ENCODE measurements at places on chromosomes 2 and 18.

DNA sequence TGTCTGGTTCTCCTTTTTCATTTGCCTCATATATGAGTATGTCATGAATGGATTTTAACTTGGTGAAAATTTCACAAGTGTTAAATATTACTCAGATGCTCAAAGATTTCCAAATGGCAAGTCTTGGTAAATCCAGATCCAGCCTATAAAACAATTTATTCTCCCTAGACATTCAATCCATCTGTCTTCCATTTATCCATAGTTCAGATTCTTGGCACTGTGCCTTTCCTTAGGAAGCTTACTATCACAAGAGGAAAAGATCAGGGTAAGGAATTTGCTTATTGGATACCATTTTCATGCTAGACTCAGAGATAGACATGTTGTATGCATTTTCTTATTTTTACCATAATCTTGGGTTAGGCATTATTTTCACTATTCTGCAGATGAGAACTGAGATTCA is 72.5 kb upstream of the LRRTM1 start:
- no peak for DNase-seq

GRCh38 chr18:74571895-74572680 is 25.6 kb upstream of the ZNF407 start:
- no peak for DNase-seq

GRCh38 chr2:16262526-16263178 is 322.3 kb downstream of the MYCN start:
- no peak for DNase-seq

DNA sequence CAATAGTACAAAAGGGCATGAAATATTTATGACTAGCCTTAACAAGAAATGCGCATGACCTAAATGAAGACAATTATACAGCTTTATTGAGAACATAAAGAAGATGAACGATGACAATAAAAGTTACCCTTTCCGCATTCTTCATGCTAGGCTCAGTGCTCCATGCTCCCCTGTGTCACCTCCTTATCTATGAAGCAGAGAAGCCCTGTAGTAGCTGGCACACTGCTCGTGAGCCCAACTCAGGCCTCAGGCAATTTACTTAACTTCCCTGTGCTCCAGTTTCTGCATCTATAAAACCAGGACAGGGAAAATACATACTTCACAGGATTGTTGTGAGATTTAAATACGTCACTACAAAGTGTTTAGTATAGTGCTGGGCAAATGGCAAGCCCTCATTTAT is 34.5 kb upstream of the NABP1 start:
- no peak for DNase-seq

Measured in breast epithelium (tissue), 4 donors.